Activated CD4-positive, alpha-beta T cell treated with anti-CD3 and anti-CD28 coated beads for 24 hours (primary cell): ENCODE measurements at places on chromosomes 3 and 15.

DNA sequence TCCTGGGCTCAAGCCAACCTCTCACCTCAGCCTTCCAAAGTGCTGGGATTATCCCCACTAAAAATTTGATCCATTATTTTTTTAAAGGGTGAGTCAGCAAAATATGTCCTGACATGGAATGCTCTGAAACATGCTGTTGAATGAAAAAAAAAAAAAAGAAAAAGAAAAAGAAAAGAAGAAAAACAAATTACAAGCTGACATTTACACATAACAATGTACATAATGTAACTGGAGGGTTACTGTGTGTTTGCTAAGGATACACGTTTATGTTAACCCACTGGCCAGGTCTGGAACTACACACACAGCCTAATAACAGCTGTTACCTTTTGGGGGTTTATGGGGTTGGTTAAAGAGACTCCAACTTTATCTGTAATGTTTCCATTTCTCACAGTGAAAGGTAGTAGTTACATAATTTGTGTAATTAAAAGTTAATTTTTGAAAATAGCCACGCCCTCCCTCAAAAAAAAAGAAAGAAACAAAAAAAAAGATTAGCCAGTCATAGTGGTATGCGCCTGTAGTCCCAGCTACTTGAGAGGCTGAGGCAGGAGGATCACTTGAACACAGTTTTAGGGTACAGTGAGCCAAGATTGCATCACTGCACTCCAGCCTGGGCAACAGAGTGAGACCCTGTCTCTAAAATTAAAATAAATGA lies 3.1 kb upstream of the MESP2 start:
- DNase-seq, result no peak

GRCh38 chr3:43786526-43787305 lies 96.0 kb downstream of the ABHD5 start:
- DNase-seq, result no peak

DNA sequence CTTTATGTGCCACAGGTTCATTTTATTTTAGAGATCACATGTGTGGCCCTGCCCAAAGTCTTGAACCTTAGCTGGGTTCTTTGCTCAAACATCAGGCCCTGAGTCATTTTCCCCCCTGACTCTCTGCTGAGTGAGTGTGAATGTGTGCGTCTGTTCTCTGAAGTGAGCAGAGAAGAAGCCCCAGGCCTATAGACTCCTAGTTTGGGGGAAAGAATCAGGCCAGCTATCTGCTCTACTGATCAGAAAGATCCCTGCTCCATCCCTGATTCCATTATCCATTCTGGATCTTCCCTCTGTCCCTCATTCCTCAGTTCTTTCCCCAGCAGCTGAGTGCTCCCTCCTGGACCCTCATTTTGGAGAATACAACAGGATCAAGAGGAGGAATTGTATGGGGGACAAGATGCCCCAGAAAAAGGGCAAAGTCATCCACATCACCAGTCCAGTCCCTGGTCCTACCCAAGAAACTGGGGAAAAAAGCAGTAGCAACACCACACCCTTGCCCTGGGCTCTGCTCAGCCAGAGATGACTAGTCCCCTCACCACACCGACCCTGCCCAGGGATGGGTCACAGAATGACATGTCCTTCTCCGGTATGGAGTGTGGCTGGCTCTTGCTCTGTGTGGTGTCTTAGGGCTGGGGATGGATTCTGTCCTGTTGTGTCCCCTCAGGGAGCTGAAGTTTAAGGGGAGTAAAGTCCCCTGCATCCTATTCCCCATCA lies 3.2 kb downstream of the DUOX1 start:
- DNase-seq, result no peak

- no peak for DNase-seq
Observed at GRCh38 chr15:68493629-68494028, 61.7 kb upstream of the ITGA11 start.

- DNase-seq, result no peak
Observed at GRCh38 chr3:185272033-185272432, 18.2 kb upstream of the EHHADH start.

GRCh38 chr3:184240384-184241140 lies 8.2 kb downstream of the ALG3 start:
- no peak for DNase-seq

DNA sequence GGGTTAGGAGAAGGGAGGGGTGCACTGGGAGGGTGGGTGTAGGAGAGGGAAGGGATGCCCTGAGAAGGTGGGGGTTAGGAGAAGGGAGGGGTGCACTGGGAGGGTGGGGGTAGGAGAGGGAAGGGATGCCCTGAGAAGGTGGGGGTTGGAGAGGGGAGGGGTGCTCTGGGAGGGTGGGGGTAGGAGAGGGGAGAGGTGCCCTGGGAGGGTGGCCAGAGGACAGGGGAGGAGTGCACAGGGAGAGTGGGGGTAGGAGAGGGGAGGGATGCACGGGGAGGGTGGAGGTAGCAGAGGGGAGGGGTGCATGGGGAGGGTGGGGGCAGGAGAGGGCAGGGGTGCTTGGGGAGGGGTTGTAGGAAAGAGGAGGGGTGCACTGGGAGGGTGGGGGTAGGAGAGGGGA lies 3.2 kb downstream of the TM4SF19 start:
- no peak for DNase-seq

DNA sequence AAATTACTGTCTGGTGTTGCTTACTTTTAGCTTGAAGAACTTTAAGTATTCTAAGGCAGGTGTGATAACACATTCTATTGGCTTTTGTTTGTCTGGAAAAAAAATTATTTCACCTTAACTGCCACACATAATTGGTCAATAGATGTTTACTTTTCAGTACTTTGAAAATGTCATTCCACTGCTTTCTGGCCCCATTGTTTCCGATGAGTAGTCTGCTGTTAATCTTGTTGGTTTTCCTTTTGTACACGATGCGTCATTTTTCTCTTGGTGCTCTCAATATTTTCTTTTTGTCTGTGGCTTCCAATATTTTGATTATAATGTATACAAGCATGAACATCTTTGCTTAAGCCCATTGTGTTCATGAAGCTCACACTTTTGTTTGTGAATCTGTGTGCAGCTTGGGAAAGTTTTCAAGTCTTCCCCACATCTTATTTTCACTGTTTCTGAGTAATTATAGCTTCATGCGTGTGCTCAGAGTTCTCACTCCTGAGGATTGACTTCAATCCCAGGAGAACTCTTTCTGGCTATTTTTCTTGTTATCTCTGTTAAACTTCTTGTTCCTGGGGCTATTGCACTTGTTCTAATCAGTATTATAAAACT lies 664.7 kb downstream of the IGSF11 start:
- no peak for DNase-seq

- no peak for DNase-seq
Observed at GRCh38 chr3:14632442-14632930, 19.1 kb upstream of the CCDC174 start.

- no peak for DNase-seq
Observed at GRCh38 chr3:84522893-84523292, 435.9 kb upstream of the CADM2 start.
